ENCODE measurements at places on chromosomes 4 and X. TPM values are rescaled to one million over a fixed set of nuclear protein-coding genes. Genes with fewer than 3 reads are reported as not detected.

Gene LRAT
- 18.8 TPM for total RNA-seq

Gene MAGEA8
- not detected for total RNA-seq

Gene TLR2
- 2.1 TPM for total RNA-seq

Gene RAB39B
- 0.07 TPM for total RNA-seq

Gene MAMLD1
- total RNA-seq, result under 0.01 TPM

Gene YIPF7
- total RNA-seq, result not detected

Gene CYTL1
- not detected for total RNA-seq

Gene SORCS2
- under 0.01 TPM for total RNA-seq

Gene SCD5
- 7.5 TPM for total RNA-seq

Measured in nasal cavity respiratory epithelium epithelial cell of viscerocranial mucosa (primary cell).